ENCODE measurements at places on chromosomes 2 and 18.

- DNase-seq, result no peak
These were observed 19.4 kb downstream of the OTOF start for GRCh38 chr2:26458365-26459042.

DNA sequence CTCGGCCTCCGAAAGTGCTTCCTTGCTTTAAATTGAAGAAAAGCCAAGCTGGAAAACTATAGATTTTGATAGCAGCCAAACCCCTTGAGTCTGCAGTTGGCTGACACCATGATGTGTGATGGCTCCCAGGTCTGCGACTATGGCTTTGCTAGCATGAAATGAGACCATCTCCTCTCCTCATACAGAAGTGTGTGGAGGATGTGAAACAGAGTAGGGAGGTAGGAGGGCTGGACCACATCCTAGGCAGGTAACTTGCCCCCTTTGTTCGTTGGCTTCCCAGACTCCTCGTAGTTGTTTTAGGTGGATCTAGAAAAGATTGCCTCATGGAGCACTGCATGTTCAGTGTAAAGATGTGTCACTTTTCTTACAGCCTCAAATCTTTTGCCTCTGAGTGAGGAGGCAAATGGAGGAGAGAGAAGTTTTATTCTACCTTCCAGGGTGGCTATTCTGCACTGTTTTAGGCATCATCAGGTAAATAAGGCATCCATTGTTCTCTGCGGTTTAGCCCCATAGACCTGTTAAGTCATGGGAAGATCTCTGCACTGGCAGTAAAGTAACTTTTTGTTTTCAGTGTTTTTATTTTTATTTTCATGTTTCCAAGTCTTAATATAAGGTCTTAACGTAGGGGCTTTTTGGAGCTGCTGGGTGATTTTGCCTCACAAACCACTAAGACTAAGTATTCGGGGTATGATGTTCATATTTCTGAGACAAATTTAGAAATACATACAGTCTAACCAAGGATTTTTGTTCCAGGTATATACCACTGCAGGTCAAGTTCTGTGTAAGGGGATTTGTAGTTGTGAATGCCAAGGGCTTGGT, 40.1 kb downstream of the MGAT5 start:
- no peak for DNase-seq

- DNase-seq, result no peak
These were observed 227.5 kb downstream of the ANKRD30B start for GRCh38 chr18:14975431-14975830.

- no peak for DNase-seq
These were observed 1.4 kb downstream of the PTGR3 start for GRCh38 chr18:75207310-75208154.

DNA sequence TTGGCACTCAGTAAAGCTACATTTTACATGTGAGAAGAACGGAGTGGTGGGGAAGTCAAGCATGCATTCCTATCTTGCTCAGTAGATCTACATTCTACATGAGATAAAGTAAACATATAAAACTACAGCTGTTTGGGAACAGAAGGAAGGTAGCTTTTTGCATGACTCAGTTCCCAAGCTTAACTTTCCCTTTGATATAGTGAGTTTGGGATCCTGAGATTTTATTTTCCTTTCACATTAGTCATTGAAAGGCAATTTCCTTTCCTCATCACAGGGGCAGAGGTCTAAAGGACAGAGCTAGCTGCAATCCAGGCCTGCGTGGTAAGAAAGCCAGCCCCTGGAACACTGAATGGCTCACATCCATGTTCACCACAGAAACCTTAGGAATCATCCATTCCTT, 257.2 kb downstream of the SRBD1 start:
- no peak for DNase-seq

DNA sequence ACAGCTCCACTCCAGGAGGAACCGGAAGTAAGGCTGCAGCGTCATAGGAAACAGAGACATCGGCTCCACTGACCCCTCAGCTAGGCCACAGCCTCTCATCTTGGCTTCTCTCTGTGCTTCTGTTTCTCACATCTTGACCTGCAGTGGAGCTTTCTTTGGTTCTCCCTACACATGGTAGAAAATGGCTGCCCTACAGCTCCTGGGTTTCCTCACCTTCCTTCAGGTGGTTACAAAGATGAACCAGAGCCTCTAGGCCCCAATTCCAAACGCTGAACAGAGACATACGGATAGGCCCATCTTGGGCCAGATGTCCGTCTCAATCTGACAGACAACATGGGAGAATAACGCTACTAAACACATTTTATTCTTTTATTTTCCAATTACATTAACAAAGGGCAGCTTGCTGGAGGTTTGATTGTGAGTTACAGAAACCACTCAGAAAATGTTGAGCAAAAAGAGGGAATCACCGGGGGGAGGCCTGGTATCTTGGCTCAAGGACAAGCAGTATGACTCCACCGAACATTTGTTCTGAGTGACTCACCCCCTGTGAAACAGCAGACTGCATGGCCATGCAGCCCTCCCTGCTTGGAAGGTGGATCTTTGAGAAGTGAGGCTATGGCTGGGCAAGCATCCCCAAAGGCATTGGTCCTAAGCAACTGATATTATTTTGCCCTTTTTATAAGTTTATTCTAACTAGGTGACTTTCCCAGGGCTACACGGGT, 303.5 kb downstream of the CDCA7 start:
- DNase-seq, result no peak

DNA sequence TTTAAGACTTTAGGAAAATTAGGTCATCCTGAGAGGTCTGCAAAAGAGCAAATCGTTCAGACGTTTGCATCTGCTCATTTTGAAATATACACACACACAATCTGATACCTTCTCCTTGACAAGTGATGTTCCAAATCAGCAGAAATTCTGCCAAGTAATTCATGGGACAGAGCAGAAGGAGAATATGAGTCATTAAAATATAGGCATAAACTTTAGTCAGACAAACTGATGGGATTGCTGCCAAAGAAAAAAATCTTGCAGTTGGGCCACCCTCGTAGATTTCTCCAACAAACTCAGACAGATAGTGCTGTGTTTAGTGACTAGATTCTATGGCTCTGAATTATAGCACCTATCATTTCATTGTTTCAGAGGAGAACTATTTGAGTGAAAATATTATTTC, 336.3 kb downstream of the NYAP2 start:
- DNase-seq, result no peak

DNA sequence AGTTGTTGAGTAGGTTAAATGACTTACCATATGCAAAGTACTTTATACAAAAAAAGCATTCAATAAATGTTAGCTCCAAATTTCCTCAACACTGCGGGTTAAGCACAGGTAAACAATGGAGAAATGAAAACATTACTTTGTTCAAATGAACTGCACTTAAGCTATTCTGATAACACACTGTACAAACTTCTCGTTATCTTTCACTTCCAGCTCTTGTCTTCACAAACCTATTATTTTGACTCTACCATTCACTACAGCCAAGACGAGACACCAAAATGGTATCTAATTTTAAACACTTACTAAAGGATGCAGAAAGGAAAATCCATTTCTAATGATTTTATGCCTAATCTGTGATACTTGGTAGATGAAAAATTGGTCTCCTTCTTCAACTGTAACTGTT, 43.8 kb downstream of the SLC40A1 start:
- DNase-seq, result no peak

DNA sequence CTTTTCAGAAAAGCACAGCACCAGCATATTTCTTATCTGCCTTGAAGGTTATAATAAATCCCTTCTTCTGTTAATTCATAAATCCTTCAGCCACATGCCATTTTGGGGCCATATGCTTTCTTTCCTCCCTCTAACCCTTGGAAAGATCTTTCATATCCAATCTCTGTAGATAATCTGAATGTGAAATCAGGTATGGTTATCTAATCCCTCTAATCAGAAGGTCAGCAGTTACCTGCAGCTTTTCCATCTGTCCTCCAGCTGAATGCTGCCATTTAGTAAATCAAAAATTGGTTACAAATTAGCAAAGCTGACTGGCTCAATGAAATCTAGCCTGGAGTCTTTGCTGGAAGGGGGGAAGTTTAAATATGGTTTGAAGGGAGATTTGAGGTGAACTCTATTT, 230.5 kb downstream of the PIK3C3 start:
- DNase-seq, result no peak

DNA sequence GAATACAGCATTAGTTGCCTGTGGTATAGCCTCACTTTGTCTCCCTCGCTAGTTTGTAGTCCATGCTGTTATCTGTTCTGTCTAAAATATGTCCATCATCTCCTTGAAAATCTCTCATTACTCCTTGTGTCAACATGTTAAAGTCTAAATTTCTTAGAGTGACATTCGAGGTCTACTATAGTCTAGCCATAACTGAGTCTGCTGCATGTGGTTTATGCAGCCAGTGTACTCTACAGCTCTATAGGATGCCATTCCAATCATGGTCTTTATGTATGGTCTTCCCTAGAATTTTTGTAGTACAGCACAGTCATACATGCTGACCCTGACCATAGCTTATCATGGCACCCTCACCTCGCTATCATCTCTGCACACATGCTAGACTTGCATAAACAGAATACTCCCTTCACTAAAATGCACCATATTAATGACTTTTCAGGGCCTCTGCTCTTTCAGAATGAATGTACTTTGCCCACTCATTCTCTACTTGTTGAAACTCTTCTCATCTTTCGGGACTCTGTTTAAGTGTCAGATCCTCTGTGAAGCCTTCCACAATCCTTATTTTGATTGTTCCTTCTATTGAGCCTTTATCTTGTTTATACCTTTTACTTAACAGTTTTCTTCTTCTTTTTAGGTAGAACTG, 12.8 kb downstream of the TANK start:
- no peak for DNase-seq

DNA sequence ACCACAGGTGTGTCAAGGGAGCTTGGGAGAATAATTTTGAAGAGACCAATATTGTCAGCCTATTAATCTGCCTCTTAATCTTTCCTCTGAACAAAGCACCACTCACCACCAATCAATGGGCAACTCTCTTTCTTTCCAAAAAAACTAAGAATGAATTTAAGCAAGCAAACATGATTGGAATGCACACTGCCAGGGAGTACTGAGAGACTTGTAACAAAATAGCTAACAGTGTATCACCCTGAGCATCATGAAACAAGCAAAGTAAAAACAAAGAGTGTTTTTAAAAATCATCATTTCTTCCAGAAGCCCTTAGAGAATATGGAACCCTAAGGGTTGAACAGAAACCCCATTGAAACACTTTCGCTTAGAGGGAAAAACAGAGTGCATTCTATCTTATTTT, 299.7 kb downstream of the DSEL start:
- no peak for DNase-seq

GRCh38 chr18:50039746-50040145, 155.2 kb downstream of the MYO5B start:
- DNase-seq, result no peak

DNA sequence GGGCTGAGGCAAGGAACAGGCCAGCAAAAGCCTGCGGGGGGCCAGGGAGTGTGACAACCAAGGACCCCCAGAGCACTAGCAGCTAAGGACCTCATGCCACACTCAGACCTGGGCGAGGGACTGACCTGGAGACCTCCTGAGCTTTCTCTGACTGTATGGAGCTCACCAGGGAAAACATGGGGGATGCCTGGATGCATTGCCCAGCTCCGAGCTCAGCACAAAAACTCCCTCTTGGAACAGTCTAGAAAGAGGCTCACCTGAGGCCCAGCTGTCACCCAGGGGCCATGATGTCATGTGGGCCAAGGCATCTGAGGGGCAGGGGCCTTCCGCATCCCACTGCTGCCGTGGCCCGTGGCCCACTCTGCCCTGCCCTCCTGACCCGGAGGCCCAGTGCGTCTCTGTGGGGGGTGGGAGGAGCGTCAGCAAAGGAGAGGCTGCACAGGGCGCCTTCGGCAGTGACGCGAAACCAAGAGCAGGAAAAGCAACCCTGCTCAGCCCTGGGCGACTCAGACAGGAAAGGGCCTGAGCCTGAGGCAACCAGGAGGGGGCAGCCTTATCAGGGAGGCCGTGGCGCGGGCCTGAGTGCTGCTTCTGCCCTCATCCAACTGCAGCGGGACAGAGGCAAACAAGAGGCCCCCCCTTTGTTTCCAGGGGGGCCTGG, 57.3 kb upstream of the ALPP start:
- DNase-seq, result no peak

DNA sequence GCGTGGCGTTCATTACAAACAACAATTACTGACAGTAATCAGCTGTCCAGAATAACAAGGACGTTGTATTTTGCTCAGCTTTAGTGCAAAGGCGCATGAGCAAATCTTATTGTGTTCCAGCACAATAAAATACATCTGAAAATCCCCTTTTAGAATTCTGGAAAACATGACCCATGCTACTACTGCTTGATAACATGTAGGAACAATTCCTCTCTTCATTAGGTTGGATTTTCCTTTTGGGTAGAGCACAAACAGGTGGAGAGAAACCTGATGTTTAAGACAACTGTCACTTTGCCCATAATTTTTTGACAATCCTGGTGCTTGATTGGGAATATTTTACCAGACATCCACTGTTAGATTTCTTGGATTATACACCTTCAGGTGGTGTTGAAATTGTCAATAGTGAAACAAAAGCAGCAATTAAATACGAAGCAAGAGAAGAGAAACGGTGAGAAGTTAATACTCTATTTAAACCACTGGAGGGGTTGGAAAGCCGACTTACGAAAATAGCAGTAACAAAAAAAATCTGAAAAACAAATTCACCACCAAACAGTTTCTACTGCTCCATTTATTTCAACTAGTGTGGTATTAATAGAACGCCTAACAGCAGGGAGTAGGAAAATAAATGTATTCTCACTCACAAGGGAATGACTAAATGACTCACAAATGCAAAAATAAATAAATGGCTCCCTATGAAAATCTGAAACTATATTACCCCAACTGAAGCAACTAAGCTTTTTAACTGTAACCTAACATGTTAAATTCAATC, 102.7 kb downstream of the CPO start:
- no peak for DNase-seq

DNA sequence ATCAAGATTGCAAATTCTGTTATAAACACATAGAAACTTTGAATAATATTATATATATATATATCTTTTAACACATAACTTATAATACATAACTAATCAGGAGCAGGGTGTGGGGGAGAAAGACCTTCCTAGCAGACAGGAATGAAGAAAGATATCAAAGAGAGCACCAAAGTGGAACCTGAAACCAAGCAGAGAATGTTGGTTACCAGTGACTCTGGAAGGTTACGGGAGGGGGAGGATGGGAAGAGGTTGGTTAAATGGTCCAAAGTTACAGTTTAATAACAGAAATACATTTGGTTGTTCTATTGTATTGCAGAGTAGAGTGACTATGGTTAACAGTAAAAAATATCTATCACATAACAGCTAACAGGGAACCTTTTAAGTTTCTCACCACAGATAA, 366.7 kb downstream of the LRRTM4 start:
- DNase-seq, result no peak

DNA sequence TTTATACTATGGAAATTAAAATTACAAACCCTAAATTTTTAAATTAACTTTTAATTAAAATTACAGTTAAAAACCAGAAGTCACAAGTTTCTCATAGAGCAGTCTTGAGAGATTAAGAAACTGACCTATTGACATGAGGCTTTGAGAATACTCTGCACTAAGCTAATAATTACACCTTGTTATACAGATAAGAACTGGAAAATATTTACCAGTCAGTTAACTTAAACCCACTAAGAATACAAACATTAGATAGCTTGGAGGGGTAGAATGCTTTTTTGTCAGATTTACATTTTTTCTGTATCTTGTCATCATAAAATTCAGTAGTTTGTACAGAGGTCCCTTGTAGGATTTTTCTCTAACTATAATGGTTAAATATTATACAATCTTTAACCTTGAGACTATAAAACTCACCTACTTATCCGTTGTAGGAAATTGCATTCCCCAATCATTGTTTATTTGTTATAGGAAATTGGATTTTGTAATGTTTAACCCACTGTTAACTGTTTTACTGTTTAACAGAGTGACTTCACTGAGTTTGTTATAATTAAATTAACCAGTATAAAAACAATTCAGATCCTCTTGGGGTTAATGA, 219.7 kb upstream of the PKDCC start:
- DNase-seq, result no peak

GRCh38 chr2:33314541-33314940, 161.9 kb upstream of the RASGRP3 start:
- DNase-seq, result no peak

Measured in NK-92 treated with Interleukin-12 subunit alpha and Interleukin-12 subunit beta, amount 100 ng/mL, for 24 hours (cell line).